Activated naive CD4-positive, alpha-beta T cell treated with Interleukin-2 at 50 U/mL for 16 hours (primary cell): ENCODE measurements at places on chromosomes 2 and 18.
A peak's percentile ranks its signal among the peaks of the same experiment; 100 is the strongest.

DNA sequence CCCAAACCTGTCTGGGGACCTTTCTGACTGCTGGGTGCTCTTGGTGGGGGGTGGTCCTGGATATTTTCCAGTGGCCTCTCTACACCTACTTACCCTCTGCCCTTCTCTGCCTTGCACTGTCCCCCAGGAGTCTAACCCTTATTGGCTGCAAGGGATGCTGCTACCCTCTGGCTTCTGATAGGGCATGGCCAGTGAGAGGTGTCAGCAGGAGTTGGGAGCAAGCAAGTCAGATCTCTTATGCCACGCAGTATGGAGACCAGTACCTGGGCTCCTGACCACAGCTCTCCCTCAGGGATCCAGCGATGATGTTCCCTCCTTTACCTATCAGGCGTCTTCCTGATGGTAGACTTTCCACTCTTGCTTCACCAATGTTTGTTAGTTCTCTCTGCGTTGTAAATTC, 373.7 kb downstream of the SOCS6 start:
- DNase-seq = no peak

- no peak for DNase-seq
Measured at GRCh38 chr18:62611453-62612288, 88.8 kb downstream of the ZCCHC2 start.

DNA sequence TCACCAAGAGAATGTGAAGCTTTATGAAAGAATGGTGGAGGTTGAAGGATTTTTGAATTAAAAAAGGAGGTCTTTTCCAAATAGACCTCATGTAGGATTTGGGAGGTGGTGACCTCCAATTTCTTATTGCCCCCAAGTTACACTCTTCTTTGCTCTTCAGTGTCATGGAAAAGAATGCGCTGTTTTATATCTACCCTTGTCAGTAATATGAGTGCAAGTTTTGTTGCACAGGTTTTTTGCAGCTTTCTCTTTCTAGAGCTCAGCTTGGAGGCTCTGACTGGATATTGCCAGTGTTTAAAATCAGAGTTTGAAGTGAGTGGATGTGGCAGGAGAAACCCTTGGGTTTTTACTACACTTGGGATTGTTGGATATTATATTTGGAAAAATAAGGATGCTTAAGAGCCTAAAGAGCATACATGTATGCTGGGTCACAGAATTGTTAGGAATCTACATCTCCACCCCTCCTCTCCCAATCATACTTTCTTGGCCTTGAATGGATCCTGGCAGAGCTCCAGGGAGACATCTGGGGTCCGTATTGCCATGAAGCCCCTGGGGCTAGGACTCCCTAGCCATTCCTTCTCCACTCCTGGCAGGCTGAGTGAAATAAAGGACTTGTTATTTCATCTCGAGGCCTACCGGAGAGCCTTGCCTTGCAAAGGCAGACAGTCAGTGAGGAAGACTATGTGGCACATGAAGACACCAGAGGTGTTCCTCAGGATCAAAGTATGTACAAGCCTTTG, 43.8 kb downstream of the APOB start:
- no peak for DNase-seq

- peak; percentile 23 for DNase-seq
Measured at GRCh38 chr18:63155910-63156773, 163.4 kb downstream of the BCL2 start.

DNA sequence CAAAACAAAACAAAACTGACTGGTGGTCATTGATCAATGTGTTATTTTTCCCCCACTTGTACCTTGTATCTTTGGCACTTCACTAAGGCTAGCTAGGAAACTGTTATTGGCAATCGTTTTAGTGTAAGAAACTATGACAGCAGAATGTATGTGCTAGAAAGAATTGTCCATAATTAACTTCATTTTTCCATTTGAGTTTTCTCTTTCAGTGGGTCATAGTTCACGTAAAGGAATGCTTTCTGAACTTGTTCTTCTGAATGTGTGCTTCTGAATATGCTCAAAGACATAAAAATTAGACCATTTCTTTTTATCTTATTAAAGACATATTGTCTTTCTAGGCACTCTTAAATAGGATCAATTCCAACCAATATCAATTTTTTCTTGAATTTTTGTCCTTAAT, 132.2 kb downstream of the ASXL3 start:
- no peak for DNase-seq

DNA sequence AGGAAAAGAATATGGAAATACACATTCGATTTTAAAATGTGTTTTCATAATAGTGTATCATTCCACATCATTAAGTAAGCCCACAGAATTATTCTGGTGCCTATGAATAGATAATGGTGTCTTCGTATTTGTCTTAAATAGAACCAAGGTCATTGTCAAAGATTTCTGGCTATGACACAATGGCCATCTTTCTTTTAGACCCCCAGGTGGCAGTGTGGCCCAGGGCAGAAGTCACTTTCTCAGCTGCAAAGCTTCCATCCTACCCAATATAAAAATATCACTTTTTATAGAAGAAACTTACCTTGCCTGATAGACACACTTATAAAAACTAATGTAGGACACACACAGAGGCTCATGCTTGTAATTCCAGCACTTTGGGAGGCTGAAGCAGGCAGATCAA, 57.5 kb downstream of the ZRANB3 start:
- DNase-seq = no peak

GRCh38 chr2:25301453-25302352, 40.0 kb downstream of the DNMT3A start:
- peak; percentile 81 for DNase-seq

DNA sequence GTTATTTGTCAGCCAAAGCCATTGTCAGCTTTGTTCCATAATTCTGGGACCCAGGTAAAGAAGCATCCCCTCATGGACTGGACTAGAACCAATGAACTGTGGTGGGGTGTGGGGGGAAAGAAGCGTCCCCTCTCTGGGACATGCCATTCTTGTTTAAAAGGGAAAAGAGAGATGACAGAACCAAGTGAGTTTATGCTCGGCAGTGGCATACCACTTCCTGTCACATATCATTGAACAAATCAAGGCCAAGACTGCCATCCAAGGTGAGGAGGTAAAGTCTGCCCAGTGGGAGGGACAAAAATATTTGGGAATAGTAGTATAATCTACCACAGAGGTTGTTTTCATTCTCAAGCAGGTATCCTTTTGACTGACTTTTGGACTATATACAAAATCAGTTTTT, 4.7 kb upstream of the GLS start:
- no peak for DNase-seq

- no peak for DNase-seq
Measured at GRCh38 chr2:200702044-200702443, 109.7 kb upstream of the BZW1 start.

- no peak for DNase-seq
Measured at GRCh38 chr2:58336416-58336815, 95.3 kb upstream of the FANCL start.

- no peak for DNase-seq
Measured at GRCh38 chr2:43717322-43717721, 41.1 kb upstream of the C1GALT1C1L start.

- DNase-seq = no peak
Measured at GRCh38 chr2:178882666-178883440, 75.6 kb upstream of the TTN start.

DNA sequence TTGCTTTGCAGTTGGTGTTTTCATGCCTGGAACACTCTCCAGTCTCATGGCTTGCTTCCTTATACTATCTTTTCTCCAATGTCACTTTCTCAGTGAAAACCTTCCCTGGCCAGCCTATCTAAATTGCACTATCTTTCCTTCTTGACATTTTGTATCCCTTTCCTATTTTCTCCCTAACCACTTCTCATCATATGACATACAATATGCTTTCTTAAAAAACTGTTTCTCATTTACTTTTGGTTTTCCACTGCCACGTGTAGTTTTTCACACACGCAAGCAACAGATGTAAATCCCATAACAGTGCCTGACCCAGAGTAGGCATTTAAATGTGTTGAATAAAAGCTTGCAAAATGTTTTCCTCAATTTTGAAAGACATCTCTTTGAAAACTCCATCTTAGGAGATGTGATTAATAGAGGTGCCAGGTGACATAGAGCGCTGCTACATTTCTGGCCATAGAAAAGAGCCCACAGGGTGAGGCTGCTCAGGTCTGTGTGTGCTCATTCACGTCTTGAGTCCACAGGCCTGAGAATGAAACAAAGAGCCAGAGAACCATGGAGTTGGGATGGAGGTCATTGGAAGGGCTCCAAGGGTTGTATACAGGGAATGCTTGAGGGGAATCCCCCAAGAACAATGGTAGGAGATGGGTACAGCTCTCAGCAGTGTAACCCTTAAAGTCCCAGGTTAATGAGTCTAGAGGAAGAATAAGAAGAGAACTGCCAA, 12.7 kb downstream of the ZNF24 start:
- no peak for DNase-seq

DNA sequence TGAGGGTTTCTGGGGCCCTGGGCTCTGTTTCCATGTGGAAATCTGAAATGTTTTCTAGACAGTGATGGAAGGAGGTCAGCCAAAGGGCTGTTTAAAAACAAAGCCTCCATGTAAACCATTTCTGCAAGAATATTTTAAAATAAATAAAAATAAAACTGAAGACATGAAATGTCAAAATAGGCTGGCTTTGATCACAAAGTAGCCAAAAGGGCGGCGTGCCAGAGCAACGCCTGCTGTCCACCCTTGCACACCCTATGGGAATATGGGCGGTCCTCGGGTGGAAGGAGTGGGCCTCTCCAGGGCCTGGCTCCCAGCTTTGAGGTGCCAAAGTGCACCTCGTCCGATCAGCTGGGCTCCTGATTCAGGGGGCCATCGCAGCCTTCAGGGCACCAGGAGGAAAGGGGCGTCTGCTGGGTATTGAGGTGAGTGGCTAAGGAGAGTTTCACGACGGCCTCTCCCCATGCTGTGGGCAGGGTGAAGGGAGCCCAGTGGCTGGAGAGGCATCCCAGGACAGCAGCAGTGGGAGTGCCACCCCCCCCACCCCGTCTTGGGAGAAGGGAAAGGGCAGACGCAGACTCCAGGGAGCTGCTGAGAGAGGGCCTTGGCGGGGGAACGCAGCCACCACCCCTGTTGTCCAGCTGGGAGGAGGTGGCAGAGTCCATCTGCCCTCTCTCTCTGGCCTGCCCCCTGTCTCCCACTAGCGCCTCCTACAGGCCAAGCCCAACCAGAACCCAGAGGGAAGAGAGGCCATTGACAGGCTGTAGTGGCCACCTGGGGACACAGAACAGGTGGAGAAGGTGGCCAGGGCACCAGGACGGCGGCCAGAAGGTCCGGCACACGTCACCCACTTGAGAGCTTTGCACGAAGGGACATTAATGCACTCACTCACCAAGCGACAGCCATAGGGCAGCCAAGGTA, 5.7 kb upstream of the ERFE start:
- no peak for DNase-seq

DNA sequence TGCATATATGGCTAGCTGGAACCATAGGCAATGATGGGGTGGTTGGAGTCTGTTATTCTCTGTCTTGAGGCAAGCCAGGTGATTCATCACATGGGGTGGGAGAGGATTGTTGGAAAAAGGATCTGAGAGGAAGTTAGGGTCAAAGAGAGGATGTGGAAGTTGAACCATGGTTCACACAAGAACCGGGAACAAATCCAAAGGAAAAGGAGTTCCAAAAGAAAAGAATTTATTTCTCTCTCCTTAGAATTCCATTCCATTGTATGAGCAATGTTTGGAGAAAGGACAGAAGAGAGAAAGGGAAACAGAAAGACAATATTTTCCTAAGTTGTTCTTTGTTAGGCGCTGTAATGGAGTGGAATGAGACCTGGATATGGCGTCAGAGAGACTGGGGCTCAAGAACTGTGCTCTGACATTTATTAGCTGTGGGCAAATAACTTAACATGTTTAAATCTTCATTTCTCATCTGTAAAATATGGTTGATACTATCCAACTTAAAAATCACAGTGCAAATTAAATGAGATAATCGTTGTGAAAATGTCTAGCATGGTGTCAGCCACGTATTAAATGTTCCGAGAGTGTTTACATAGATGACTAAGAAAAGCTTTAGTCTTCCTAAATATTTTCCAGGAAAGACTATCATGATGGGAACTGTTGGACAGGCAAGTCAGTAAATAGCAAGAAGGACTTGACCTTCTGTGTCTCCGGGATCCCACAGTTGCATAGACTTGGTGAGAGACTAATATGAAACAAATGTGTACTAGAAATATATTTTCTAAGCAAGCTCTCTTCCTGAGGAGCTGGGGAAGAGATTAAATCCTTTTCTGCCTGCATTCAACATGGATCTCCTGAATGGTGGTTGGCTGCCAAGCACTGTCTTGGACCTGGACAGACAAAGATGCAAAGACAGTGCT, 71.4 kb downstream of the TRIB2 start:
- no peak for DNase-seq

- DNase-seq = no peak
Measured at GRCh38 chr2:20604951-20605381, 45.9 kb downstream of the HS1BP3 start.
